ENCODE measurements at places on chromosomes 12 and 14. TPM values are rescaled to one million over a fixed set of nuclear protein-coding genes. Genes with fewer than 3 reads are reported as not detected.

The RIMKLB gene
- total RNA-seq = 46.4 TPM

The SLC6A13 gene
- total RNA-seq = 1.1 TPM

The C12orf56 gene
- 0.32 TPM for total RNA-seq

The DYRK2 gene
- total RNA-seq = 16.6 TPM

The SCARB1 gene
- total RNA-seq = 129 TPM

The CLEC2A gene
- 1.1 TPM for total RNA-seq

The RAB35 gene
- 33.2 TPM for total RNA-seq

GRCh38 chr12:22016982-22017381, 29.0 kb upstream of the CMAS start:
- no peak for ATAC-seq

DNA sequence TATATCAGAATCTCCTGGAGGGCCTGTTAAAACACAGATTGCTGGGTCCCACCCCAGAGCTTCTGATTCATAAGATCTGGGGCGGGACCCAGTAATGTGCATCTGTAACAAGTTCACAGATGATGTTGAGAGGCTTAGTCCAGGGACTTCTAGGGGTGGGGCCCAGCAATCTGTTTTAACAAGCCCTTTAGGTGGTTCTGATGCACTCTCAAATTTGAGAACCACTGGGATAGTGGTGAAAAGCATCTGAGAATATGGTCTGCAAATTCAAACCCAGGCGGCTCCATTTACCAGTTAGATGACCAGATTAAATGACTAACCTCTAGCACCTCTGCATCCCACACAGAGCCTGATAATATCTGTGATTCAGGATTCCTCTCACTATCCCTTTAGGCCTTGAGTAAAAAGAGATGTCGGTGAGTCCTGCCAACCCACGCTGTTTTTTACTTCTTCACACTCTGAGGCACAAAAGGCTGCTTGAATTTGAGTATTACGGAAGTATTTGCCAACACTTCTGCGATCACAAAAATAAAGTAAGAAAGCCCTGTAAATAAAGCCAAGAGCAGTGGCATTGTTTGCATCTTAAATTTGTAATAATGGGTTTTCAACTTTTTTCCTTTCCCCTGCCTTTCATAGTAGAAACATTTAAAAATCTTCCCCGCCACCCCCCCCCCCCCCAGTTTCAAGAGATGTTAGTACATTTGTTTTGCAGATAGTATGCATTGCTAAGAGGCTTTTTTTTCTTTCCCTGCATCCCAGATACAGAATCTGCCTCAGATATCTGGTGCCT, 1.8 kb upstream of the FRS2 start:
- ATAC-seq = peak; percentile 26

- ATAC-seq = no peak
These were observed at the start of gene CLEC1A for GRCh38 chr12:10098791-10099190. TSS of gene CLEC1A (minus strand) at chr12:10098985. CDS start at chr12:10098922, 63 bp downstream.

DNA sequence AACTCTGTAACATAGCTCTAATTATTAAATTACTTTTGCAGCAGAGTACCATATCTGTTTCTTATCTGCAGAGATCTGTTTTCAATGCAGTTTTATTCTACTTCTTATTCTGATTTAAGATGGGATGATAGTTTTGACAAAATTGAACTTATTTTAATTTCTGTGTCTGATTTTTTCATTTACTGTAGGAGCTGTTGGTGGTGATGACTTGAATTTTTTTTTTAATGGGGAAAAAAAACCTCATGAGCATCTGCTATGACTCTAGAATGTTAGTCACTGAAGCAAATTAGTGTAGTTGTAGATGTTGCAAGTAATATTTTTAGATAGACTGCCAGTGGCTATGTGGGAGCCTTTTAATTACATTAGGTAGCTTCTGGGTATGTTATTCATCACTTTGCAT, 23.4 kb downstream of the DNM1L start:
- peak; percentile 28 for ATAC-seq

DNA sequence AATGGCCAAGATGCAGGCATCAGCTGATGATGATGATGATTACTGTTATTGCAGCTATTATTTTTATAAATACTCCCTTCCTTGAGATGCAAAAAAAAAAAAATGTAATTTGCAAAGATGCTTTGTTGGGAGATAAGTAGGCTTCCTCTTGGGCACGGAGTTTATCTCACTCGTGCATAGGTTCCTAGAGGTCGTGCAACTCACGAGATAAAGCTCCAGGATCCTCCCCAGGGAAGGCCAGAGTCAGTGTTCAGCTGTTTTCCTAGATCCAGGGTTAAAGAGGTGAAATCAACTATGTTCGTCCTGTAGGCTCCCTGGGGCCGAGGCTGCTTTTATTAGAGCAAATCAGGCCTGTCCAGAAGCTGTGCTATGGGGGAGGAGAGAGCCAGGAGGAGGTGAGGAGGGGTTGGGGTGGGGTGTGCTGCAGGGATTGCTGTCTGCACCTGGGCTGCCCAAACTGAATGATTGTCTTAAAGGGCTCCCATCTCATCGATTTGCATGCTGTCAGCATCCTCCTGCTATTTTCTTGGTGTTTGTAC, 270.3 kb downstream of the NRXN3 start:
- ATAC-seq = peak; percentile 69

GRCh38 chr12:65121049-65121955, at the start of gene WIF1:
TSS of gene WIF1 (minus strand) at chr12:65121305. CDS start at chr12:65121191, 114 bp downstream.
- ATAC-seq = peak; percentile 45

- no peak for ATAC-seq
These were observed at the start of gene CLEC4A for GRCh38 chr12:8123124-8123912. TSS of gene CLEC4A (plus strand) at chr12:8123617. CDS start at chr12:8123879, 262 bp downstream.

DNA sequence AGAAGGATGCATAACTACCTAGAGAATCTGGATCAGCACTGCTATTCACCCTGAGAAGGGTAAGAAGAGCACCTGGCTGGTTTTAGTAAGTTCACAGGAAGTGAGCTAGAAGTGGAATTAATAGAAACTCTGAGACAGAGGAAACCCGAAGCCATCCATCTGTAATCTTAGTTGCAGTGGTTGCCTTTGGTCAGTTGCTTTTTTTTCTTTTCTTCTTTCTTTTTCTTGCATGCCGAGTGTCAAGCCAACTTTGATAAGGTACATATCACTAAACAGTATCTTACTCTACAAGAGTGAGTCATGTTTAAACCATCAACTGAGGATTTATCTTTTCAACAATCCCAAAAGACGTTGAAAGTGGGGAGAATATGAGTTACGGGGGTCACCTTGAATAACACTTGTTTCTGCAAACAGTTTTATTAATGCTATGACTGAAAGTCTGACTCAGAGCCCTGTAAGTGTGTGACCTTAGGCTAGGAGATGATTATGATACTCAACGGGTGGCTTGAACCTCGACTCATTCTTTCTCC, 26.7 kb downstream of the C12orf75 start:
- no peak for ATAC-seq

DNA sequence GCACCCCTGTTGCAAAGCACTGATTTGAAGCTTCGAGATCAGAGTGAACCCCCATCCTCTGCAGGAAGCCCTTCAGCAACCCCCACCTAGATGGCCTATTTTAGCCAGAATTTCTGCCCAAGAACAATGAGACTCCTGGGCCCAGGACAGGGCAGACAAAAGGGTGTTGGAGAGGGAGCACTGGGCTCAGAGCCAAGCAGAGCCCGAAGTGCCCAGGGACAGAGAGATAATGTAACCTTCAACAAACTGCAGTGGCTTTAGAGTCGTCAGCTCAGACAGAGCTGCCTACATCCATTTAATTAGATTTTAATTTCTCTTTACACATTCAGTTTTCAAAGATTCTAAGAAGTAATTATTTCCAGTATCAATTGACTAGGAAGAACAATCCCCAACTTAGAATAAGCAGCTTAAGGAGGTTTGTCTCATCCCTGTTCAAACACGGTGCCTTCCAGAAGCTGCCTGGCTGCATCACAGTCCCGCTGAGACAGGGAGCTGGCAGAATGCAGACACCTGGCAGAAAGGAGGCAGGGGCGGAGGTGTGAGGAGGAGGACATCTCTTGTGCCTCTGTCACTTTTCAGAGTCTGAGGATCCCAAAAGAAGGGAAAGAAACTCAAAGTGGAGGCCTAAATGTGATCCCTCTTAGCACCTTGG, 504.9 kb upstream of the CCDC196 start:
- ATAC-seq = no peak

- no peak for ATAC-seq
These were observed 39.7 kb downstream of the LEMD3 start for GRCh38 chr12:65208964-65209654.

GRCh38 chr14:85010186-85010585, 519.8 kb upstream of the FLRT2 start:
- no peak for ATAC-seq

DNA sequence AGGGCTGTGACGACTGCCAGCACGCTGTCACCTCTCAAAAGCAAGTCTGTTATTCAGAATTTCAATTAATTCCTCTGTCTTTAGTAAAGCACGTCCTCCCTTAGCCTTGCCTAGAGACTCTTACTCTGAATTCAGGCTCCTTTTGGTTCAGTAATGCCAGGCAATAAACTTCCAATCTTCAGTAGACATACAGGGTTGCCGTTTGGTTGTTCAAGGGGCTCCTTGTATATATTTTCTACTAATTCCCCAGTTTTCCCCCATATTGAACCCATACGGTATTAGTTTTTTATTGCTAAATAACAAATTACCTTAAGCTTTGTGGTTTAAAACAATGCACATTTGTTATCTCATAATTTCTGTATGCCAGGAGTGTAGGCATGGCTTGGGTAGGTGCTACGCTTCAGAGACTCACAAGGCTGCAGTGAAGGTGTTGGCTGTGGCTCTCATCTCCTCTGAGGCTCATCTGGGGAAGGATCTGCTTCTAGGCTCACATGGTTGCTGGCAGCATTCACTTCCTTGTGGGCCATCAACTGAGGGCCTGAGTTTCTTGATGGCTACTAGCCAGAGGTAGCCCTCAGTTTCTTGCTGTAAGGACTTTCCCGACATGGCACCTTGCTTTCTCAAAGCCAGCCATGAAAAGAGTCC, 7.3 kb upstream of the CLECL1 start:
- no peak for ATAC-seq

DNA sequence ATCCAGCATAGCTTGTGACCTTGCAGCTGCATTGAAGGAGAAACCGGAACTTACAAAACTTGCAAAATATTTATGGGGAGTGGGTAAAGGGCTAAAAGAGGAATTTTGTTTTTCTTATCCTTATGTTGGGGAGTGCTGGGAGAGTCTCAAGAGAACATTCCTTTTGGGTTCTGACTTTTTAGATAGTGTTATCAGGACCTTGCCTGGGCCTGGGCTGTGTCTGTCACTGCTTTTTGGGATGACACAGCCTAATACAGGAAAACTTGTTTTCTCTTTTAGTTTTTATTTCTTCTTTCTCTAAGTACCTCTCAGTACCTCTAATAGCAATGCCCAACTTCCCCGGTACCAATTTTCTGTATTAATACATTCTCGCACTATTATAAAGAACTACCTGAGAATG, 850.6 kb downstream of the RPS29 start:
- ATAC-seq = no peak

DNA sequence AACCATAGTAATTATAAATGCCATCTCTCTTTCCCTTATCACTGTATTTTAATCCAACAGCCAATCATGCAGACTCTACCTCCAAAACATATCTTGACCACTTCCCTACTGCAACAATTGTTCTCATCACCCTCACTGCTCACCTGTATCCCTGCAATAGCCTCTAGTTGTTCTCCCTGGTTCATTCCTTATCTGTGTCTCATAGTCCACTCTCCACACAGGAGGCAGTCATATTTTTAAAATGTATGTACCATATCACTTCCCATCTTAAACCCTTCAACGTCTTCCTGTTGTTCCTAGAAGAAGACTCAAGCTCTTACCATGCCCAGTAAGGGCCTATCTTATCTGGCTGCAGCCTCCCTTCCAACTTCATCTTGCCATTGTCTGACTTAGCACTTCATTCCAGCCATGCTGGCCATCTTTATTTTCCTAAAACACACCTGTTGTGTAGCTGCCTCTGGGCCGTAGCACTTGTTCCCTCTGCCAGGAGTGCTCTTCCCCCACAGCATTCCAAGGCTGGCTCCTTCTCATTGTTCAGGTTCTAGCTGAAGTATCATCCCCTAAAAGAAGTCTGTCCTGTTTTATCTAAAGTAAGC, 27.8 kb upstream of the BHLHE41 start:
- no peak for ATAC-seq

DNA sequence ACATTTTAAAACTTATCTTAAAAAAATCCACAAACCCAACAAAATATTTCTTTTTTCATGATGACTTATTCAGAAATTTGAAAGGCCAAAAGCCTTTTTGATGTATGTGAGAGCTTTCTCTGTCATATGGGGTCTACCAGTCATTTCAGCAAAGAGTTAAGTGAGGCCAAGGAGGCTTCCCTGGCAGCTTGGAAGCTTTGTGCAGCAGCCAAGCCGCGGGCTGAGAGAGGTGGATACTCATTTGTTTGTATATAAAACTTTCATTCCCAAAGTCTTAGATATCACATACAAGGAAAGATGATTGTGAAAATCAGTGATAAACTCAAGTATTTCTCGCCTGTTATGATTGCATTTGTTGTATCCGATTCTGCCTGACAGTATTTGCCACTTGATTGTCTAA, 48.5 kb upstream of the RNU6-8 start:
- no peak for ATAC-seq

DNA sequence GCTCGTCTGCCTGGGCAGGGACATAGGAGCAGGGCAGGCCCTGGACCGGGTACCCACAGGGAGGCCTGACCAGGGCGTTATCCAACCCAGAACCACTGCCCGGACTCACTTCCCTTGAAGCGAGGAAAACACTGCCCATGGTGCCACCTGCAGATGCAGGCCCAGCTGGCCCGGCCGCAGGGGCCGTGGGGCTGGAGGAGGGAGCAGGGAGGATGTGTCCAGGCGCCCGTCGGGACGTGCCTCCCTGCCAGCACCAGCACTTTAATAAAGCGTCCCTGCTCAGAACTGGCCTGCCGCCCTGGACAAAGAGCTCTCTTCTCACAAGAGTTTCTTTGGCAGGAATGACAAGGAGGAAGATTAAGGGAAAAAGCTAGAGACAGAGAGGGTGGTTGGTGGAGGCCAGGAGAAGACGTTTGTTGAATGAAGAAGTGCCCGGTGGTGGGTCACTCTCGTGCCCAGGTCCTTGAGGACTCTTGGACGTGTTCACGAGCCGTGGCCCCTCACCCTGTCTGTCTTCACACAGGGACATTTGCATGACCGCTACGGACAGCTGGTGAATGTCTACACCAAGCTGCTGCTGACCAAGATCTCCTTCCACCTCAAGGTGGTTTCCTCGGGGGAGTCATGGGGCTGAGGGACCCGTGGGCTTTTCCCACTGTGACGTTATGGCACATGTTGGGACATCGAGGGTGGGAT, 14.2 kb downstream of the HIP1R start:
- ATAC-seq = no peak

DNA sequence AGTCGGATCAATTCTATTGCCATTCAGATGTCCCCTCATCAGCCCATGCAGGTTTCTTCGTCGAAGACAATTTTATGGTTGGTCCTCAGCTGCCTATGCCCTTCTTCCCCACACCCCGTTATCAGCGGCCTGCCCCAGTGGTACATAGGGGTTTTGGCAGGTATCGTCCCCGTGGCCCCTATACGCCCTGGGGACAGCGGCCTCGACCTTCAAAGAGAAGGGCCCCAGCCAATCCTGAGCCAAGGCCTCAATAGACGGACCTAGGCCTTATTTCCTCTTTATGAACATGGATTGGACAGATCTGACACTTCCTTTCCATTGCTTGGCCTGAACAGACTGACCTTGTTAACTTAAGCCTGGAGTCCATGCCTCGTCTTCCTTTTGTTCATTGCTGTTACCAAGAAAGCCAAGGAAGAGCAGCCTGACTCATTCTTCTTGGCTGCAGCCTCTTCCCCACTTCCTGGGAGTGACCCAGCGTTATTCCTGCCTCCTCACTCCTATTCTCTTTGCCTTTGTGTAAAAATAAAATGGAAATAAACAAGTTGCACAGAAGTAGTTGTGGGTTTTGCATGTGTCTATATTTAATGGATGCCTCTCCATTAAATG, 156.5 kb upstream of the AMIGO2 start:
- ATAC-seq = no peak

All from motor neuron (in vitro differentiated cells).